Naive thymus-derived CD8-positive, alpha-beta T cell (primary cell): ENCODE measurements at places on chromosomes 5 and 9. TPM values are rescaled to one million over a fixed set of nuclear protein-coding genes. Genes with fewer than 3 reads are reported as not detected.

Gene CMBL
- 0.69 TPM for total RNA-seq

GRCh38 chr9:113522858-113523257 is 59.3 kb downstream of the RGS3 start:
- no peaks in the 10 kb centered on the region for H3K27me3 ChIP-seq
- no peaks in the 10 kb centered on the region for H3K36me3 ChIP-seq
- peak overlapping the region; percentile 80 for H3K4me3 ChIP-seq
- peak overlapping the region; percentile 97 for H3K27ac ChIP-seq
- DNase-seq = no peak

GRCh38 chr9:108072740-108073139 is 583.2 kb upstream of the KLF4 start:
- H3K4me1 ChIP-seq = no peaks in the 10 kb centered on the region
- H3K27me3 ChIP-seq = no peaks in the 10 kb centered on the region
- no peak overlapping the region for H3K27ac ChIP-seq

GRCh38 chr9:133715295-133715865 is 22.8 kb downstream of the SARDH start:
- peaks cover 17% of the 10 kb centered on the region for H3K4me1 ChIP-seq
- H3K27ac ChIP-seq = no peak overlapping the region
- no peaks in the 10 kb centered on the region for H3K36me3 ChIP-seq

- H3K27ac ChIP-seq = no peak overlapping the region
- H3K36me3 ChIP-seq = no peaks in the 10 kb centered on the region
- no peak overlapping the region for H3K4me3 ChIP-seq
Observed at GRCh38 chr5:148297731-148298130, 14.5 kb upstream of the SPINK7 start.
